K562 (cell line): ENCODE measurements at places on chromosomes 1 and 21. TPM values are rescaled to one million over a fixed set of nuclear protein-coding genes. Genes with fewer than 3 reads are reported as not detected.

Gene S100A5
- not detected in 2 replicates for total RNA-seq

DNA sequence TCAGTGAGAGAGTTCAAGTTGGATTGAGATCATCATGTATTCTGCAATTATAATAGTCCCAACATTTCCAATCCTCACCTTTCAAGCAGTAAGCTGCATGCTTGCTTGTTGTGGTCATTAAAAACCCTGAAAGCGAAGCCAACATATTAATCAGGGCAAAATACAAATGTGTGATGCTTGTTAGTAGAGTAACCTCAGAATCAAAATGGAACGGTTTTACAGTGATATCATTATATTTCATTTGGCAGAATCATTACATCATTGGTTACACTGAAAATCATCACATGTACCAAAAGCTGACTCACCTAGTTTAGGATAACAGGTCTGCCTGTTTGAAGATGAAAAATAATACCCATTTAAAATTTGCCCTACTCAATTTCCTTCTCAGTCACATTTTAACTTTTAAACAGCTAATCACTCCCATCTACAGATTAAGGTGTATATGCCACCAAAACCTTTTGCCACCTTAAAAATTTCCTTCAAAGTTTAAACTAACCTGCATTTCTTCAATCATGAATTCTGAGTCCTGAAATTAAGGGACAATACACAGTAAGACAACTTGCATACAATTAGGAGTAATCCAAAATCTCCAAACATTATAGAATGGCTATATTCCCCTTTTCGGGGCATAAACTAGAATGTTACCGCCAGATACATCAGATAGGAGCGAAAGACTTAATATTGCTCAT is 3.5 kb downstream of the GAS5 start:
- no peak for DNase-seq

DNA sequence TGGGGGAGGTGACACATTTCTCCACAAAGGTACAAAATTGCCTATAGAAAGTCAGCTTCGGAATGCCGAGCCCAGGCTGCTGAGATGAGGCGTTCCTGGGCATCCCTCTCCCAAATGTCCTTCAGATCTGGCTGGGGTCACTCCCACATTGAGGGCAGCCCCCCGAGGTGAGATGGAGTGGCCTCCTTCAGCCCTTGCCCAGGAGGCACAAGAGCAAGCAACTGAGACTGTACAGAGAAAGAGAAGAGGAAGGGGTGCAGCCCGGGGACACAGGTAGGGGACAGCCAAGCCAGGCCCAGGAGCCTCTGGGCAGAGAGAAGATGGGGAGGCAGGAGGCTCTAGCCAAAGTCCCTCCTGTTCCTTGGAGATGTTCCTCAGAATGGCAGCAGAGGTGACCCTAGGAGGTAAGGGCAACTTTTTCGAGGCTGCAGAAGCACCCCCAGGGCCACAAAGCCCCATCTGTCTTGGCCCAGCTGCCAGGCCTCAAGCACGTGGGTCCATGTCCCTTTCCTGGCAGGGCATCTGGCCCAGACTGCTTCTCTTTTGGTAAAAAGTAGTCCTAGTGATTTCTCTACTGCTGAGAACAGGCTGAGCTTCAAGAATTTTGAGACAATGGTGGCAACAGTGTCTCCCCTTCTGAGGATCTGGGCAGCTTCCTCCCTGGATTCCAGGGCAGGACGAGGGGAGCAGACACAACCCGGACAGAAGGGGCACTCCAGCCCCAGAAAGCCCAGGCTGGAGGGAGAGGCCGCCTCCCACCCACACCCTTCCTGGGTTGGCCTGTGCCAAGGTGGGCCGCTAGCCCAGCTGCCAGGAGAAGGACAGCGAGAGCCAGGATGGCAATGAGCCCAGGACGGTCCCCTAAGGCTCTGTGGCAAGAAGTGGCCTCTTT is 68.0 kb downstream of the LRRN2 start:
- DNase-seq = no peak

Gene CFHR4
- total RNA-seq = not detected in 2 replicates
